Spinal cord (tissue), 10 donors: ENCODE measurements at places on chromosomes 4 and X.

DNA sequence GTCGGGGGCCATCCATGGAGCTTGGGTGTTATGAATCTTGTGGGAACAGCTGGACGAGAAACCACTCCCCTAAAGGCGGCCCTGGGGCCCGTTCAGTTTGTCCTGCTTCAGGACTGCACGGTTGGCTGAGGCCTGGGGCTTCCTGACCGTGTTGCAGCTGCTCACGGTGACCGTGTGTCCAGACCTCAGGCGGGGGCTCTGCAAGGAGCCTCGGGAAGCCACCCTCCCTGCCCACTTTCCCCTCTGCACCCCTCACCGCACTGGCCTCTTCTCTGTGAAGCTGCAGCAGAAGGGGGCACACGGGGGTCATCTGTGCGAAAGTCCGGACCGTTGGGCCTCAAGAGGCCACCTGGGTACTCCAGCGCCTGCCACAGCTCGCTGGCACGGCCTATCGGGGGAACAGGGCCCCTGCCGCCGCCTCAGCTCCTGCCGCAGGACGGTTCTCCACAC is 29.4 kb downstream of the UVSSA start:
- DNase-seq = no peak

DNA sequence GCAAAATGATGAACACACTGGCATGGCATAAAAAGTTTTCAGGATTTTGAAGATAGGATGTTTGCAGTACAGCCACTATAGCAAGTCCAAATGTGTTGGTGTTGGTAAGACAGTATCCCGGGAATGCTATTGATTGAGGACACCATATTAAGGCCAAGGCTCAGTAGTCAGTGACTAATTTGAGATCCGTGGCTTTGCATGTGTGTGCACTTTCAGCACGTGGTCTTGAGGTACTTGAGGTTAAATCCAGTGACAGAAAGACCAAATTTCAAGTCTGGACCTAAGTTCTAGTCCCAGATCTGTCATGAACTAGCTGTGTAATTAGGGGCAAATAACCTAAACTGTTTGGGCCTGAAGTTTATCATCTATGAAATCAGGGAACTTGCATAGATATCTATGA is 76.5 kb upstream of the ETNPPL start:
- DNase-seq = no peak

DNA sequence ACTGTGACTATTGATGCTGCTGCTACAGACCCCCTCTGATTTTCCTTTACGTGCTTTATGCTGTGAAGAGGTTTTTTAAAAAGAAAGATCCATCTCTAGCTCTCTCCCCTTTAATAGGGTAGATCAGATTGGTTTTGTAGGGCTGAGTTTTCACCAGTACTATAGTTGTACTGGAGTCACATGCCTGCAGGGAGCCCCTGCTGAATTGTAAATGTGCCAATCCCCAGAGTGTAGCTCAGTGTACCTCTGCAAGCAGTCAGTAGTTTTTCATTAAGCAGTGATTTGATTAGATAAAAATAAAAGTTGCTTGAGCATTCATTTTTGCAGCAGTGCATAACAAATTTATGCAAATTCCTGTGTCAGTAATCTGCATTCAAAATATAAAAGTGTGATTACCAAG is 179.2 kb downstream of the IL1RAPL2 start:
- no peak for DNase-seq

- DNase-seq = no peak
Measured at GRCh38 chr4:96326846-96327245, 487.0 kb downstream of the PDHA2 start.

GRCh38 chr4:181618896-181619295 is 624.3 kb upstream of the TENM3 start:
- DNase-seq = no peak

- peak; percentile 76 for DNase-seq
Measured at GRCh38 chr4:183721207-183722081, 62.4 kb downstream of the TRAPPC11 start.
